Fibroblast of mammary gland (primary cell): ENCODE measurements at places on chromosomes 2 and 18.

DNA sequence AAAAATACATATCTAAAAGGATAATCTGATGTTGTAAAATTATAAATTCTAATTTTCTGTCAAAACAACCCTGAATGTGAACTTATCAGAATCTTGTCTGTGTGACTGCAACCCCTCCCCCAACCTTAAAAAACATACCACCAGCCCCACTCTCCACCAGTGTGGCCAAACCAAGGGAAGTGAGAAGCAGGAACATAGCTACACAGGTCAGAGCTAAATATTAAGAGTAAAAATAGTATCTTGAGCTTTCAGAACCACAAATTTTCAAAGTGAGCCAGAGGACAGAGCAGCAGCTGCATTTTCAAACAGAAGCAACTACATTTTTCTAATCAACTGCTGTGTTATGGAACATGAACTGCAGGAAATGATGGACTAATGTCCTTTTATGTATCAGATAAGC, 156.7 kb downstream of the SLC4A10 start:
- DNase-seq: no peak

- no peak for DNase-seq
These were observed 91.9 kb upstream of the ANKRD30BL start for GRCh38 chr2:132253496-132254305.

GRCh38 chr2:233468741-233469110, 97.9 kb downstream of the USP40 start:
- DNase-seq: no peak

- DNase-seq: no peak
These were observed 328.9 kb upstream of the ID2 start for GRCh38 chr2:8352989-8353388.

DNA sequence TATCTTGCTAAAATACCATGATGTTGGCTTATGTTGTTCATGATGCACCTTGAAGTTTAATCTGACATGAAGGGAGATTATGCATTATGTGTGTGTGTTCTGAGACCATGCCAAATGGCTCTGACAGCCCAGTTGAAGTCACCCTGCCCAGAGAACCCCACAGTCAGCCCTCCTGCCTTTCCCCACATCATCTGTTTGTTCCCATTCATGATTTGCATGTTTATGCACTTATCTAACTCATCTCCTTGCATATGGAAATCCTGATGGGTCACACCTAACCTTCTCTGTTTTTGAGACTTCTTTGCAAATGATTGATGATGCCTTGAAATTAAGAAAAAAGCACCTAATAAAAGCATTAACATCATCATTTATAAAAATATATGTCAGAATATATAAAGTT, 752.2 kb downstream of the GALR1 start:
- DNase-seq: no peak

DNA sequence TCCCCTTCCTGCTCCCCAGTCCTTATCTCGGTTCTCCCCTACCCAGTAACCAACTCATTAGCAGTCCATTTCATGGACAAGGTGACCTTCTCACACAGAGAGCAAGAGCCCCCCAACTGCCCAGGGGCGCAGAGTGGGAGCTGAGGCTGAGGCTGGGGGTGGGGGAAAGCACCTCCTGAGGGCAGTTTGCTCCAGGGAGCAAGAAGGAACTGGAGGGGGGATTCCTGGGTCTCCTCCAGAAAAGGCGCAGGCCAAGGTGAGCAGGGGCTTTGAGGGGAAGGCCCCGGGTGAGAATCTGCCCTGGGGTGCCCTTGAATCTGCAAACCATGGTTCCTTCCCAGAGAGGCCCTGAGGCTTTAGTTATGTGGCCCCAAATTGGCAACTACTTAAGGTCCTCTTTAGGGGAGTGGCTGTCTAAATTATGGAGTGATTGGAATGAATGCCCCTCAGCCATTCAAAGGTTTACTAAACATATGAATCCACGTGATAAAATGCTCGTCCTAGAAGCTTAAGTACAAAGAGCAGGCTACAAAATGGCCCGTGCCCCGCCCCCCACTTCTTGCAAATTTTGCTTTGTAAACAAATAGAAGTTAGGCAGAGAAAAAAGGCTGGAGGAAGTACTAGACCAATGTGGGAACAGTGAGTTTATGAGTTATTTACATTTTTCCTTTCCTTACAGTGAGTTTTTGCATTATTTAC, 123.5 kb upstream of the HS6ST1 start:
- no peak for DNase-seq

GRCh38 chr18:25759111-25759510, 331.3 kb downstream of the SS18 start:
- peak; percentile 40 for DNase-seq

DNA sequence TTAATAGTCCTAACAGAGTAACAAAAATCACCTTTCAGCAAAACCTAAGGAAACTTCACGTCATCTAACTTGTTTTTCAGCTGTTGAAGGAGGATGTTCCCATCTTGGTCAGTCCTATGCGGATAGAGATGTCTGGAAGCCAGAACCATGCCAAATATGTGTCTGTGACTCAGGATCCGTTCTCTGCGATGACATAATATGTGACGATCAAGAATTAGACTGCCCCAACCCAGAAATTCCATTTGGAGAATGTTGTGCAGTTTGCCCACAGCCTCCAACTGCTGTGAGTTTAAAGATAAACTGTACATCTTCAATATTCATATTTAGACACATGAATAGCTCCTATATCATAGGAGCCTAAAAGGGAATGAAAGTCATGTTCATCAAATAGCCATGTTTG, 10.5 kb downstream of the COL3A1 start:
- DNase-seq: peak; percentile 98

GRCh38 chr2:9400268-9401058, 22.9 kb downstream of the ITGB1BP1 start:
- no peak for DNase-seq

DNA sequence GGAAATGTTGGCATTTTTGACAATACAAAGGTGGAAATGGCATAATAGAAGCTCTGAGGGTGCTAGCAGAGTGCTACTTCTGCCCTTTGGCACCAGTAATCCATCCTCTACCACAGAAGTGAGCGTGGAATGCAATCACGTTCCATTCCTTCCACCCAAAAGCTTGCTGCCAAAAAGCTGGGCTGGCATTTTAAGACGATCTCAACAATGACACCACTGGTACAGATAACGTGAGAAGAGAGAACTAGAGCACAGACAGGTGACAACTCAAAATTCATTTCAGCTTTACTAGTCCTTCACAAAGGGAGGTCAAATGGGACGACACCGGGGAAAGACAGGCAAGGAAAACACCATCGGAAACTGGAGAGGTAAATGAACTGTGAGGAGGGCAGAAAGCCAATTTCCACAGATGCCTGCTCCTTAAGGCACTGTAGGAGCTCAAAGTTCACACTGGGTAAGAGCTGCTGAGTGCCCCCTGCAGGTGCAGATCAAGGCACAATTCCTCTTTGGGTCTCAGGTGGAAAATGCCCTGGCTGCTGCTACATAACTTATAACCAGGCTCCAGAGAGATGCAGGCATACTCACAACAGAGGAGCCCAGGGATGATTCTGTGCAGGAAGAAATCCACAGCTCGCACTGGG, 50.7 kb upstream of the RNU4ATAC start:
- DNase-seq: peak; percentile 36

- no peak for DNase-seq
These were observed 40.8 kb downstream of the RTN4 start for GRCh38 chr2:55009277-55010060.

DNA sequence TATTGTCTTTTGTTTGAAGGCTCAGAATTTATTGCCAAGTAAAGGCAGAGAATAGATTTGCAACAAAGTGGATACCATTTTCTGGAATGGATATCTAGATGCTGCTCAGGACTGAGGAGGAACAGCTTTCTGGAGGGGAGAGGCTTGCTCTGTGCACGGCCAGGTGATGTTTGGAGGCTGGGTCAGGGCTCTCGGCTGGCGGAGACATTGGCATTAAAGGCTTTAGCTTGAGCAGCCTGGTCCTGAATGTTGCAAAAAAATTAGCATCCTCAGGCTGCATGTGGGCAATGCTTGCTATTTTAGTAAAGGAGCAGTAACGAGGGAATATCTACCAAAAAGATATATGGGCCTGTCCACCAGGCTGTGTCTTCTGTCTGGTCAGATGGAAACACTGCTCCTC, 20.4 kb downstream of the RNF144A start:
- no peak for DNase-seq

- DNase-seq: peak; percentile 99
These were observed 86.8 kb downstream of the FMNL2 start for GRCh38 chr2:152421521-152422370.

- DNase-seq: no peak
These were observed 151.3 kb upstream of the SLC39A10 start for GRCh38 chr2:195505701-195506100.

GRCh38 chr18:8946066-8946838, 156.2 kb upstream of the NDUFV2 start:
- peak; percentile 98 for DNase-seq

DNA sequence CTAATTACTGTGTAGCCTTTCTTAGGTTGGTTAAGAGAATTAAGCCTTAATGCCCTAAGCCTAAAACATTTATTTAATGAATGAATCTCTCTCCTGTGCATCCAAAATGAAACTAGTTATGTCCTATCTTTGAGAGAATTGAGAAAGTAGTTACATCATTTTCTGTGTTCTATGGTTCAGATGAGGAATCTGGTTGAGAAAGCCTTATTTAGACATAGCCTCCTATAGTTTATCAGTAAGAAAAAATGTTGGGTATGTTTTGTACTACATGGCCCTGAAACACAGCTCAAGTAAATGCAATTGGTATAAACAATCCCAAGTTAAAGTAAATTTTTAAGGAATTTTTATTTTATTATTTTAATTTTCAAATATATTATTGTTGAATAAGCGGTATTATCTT, 25.9 kb upstream of the RAMP1 start:
- DNase-seq: peak; percentile 1

- peak; percentile 69 for DNase-seq
These were observed 30.5 kb downstream of the ASB1 start for GRCh38 chr2:238456970-238457926.

DNA sequence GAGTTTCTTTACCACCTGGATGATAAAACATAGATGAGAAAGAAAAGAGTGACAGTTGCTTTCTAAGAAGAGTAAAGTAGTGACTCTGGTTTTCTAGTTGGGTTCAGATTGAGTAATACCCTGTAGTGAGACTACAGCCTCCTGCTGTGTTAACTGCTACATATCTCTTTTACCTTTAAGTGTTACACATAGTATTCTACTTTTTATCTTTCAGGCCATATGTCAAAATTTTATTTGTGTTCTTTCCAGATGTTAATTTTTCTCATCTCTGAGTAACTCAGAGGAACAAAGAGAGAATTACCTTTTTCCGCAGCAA, 348.2 kb downstream of the CTNNA2 start:
- DNase-seq: no peak
